ENCODE measurements at places on chromosomes 4 and X.
A peak's percentile ranks its signal among the peaks of the same experiment; 100 is the strongest.

- DNase-seq, result peak; percentile 18
These were observed 209.5 kb upstream of the PPP3CA start for GRCh38 chr4:101556842-101557241.

DNA sequence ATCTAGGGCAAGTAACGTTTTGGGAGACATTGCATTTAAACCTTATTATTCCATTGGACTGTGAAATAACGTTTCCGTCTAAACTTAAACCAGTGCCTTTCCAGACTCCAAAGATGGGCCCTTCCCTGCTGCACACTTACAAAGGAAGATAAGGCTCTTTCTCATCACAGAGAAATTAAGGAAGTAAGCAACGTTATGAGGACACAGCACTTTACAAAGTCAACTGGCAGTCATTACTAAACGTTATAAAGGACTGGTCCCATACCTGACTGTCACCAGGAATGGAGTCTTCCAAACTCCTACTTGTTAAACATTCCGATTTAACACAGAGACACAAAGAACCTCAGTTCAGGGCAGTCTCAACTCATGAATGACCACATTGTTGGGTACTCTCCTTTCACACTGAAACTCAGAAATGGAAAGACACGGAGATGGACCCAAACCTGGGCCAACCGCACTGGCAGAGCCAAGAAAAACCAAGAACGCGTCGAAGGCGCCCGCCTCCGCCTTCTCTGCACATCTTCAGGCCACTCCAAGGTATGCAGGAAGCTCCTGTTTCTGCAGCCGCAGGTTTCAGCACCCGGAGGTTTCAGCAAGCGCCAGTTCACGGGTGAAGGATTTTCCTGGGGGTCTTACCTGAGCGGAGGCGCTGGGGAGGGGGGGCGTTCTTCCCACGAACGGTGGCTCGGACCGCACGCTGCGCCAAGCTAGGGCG, 670 bp downstream of the PAPSS1 start:
- peak; percentile 53 for DNase-seq

DNA sequence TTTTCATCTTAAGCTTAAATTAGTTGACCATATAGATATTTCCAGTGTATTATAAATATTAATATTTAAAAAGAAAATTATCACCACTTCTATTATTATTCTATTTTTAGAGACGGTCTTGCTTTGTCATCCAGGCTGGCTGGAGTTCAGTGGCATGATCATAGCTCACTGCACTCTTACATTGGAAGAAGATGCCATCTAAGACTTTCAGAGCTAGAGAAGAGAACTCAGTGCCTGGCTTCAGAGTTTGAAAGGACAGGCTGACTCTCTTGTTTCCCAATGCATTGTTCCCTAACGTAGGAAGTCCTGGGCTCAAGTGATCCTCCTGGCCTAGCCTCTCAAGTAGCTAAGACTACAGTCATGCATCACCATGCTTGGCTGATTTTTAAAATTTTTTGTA, 75.9 kb downstream of the FIP1L1 start:
- DNase-seq, result no peak

- no peak for DNase-seq
These were observed 9.8 kb upstream of the RTL5 start for GRCh38 chrX:72141372-72142004.

Measured in NB4 (cell line).